ENCODE measurements at places on chromosomes 5 and 9.
A peak's percentile ranks its signal among the peaks of the same experiment; 100 is the strongest.

DNA sequence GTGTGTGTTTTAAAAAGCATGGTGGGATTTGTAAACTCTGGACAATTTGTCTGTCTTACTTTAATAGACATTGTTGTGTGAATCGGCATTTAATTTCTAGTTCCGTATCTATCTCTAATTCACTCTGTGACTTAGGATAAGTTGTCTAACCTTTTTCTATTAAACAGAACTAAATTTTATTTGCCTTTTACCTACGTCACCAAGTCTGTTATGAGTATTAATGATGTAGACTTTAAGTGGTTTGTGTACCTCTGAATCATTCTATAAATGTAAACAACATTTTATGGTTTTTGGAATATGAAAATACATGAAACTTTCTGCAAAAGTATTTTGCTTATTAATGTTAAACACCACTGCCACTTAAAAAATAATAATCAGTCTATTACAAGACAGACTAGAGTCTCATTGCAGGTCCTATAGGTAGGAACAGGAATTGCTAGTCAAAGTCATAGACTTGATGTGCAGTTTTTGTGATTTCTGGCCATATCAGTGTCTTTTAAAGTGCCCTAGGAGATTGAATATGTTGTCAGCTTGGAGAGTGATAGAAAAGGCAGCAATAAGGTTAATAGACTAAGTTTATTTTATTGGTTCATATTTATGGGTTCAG is 5.6 kb downstream of the RBM27 start:
- DNase-seq, result no peak

GRCh38 chr5:112973036-112973435 is 3.6 kb upstream of the DCP2 start:
- DNase-seq, result no peak

- no peak for DNase-seq
Observed at GRCh38 chr9:108775901-108776306, 79.9 kb downstream of the ACTL7B start.

- DNase-seq, result no peak
Observed at GRCh38 chr5:160460377-160461049, 38.9 kb downstream of the PTTG1 start.

- peak; percentile 33 for DNase-seq
Observed at GRCh38 chr5:18314192-18314778, 680.0 kb downstream of the TAF11L14 start.

DNA sequence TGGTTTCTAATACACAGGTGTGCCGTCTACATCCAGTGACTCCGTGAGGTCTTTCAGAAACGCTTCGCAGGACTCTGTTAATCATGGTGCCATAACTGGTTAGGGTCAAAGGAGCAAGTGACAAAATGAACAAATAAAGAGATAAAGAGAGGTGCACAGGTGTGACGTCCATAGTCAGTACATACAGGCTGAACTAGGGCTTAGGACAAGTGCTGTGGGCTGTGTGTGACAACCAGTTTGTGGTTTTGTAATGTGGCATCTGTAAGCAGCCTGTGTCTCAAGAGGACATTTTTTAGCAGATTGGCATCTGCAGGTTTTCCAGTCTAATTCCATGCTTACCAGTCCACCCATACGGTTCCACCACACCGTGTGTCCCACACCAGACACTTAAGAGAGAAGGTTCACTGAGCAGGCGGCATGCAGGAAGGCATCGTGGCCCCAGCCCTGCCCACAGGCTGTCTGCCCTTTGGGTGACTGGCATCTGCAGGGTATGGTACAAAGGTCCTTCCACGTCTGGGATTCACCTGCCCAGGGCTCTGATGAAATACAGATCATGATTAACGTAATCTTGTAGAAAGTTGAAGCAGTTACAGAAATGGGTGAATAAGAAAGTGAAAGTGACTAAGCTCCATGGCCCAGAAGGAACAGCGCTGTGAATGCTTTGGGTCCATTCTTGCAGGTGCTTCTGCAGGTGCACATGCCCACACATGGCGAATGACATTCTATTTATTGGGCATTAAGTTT is 26.9 kb downstream of the SRD5A1 start:
- DNase-seq, result no peak

- DNase-seq, result no peak
Observed at GRCh38 chr5:112784726-112785125, 47.0 kb downstream of the APC start.

DNA sequence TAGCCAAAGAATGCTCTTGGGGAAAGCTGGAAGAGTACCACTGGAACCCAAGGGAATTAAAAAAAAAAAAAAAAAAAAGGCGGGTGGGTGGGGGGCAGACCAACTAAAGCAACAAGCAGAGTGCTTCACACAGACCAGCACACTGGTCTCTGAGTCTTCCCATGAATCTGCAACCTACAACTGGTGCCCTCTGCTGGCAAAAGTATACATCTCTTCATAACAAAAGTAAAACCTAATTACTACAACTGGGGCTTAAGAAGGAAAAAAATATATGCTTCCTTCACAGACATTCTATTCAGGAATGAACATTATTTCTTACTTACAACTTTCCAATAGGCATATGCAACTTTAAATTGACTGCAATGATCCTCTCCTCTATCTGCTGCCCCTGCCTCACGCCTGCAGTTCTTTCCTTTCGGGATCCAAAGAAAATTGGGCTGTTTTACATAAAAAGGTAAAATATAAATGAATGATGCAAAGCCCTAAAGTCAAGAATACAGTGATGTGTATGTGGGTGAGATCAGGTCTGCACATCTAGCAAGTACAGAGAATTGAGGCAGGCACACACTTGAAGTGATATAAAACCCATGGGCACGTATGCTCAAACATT is 7.2 kb upstream of the KLHL3 start:
- no peak for DNase-seq

DNA sequence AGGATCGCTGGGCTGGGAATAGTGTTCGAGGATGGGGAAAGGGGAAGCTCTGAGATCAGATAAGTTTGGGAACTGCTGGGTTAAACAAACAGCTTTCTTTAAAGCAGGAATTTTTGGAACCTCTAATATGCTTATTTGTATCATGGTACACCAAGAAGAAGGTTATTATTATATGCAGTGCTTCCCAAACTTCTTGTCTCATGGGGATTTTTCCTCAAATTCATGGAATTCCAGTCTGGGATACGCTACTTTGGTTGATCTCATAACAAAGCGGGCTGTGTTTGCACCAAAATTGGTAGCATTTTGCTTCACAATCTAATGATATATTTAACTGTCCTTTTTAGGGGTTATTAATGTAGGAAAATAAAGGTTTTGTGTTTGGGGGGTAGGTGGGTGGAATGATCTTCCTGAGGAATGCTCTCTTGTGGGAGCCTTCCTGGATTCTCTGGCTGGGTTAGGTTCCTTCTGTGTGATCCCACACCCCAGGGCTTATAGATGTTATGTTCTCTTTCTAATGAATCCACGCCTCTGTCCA is 116.2 kb upstream of the PANK3 start:
- DNase-seq, result no peak

DNA sequence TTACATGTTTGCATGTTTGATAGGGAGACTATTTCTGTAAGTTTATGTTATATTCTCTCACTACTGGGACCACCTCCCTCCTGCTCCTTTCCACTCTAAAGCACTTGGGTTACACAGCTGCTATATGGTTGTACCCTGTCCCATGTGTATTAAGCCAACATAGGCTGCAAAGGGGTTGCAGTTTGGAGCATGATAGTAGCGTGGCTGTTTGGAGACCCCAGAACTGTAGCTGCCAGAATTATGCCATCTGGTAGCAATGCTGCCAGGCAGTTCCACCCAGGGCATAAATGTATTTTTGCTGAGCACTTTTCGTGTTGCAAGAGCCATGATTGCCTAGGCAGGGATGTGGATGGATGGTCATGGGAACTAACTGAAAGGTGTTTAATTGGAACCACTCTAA is 81.8 kb downstream of the CNTLN start:
- no peak for DNase-seq

- no peak for DNase-seq
Observed at GRCh38 chr9:116704470-116704869, 17.4 kb downstream of the TRIM32 start.

GRCh38 chr9:6833518-6834192 is 75.9 kb downstream of the KDM4C start:
- no peak for DNase-seq

GRCh38 chr9:8251566-8251965 is 452.0 kb upstream of the DMAC1 start:
- DNase-seq, result no peak

DNA sequence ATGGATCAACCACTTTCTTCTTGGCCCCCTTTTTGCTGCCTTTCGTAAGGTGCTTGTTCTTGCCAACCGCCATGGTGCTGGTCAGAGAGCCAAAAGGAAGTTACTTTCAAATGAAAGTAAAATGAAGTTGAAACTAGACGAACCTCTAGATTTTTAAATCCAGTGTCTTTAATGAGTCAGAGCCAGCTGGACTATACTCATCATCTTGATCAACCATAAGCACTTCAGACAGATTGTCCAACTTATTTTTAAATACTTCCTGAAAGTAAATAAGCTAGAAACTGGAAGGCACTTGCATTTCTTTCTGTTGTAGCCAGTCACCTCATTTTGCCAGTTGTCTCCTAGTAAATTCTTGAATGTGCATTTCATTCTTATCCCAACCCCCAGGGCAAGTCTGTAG is 48.9 kb downstream of the JMY start:
- no peak for DNase-seq

DNA sequence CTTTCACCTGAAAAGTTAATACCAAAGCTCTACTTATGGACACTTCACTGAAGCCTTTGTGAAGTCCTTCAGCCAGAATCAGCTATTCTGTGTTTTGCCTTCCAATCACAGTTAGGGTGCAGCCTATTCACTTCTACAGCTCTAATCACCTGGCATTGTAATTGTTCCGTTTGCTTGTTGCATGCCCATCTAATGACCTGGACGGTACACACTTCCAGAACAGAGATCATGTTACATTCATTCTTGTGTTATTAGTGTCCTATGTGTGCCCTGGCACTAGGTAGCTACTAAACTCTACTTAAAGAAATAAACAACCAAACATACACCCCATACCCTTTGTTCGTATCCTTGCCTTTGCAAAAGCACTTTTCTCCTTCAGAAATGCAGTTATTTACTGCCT is 1162.9 kb upstream of the WWC1 start:
- no peak for DNase-seq

DNA sequence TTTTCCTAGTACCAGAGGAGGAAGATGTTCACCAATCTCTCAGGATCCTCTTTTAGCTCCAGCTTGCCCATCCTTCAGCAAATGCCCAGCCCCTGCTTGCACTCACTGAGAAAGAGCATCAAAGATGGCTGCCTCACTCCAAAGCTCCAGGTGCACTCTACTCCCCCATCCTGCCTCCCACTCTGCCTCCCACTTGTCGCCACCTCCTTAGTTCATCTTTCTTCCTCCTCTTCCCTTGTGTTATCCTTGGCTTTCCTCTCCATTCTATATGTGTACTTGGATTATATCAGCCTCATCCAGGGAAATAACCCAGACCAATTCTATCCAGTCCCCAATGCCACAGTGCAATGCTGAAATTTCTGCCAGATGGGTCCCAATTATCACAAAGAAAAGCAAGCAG is 87.1 kb upstream of the CPLX2 start:
- no peak for DNase-seq

DNA sequence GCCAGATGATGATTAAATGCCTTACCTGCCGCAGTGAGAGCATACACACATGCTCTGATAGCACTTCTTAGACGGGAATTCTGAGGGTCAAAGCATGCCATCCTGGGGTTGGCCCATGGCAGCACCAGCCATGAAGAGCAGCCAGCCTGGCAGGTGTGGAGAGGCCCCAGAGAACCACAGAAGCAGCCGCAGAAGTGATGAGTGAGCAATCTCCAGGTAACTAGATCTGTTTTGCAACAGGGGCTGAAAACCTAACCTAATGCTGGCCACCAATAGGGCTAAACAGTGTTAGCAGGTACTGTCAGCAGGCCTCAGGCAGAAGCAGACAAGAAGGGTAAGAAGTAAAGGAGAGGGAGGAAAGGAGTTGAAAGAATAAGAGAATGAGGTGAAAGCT is 33.5 kb upstream of the HOMER1 start:
- DNase-seq, result no peak

GRCh38 chr5:137036640-137037039 is 462.5 kb downstream of the SPOCK1 start:
- DNase-seq, result peak; percentile 55

GRCh38 chr5:171586436-171586835 is 167.0 kb downstream of the FGF18 start:
- no peak for DNase-seq

- DNase-seq, result no peak
Observed at GRCh38 chr5:79261897-79262296, 26.0 kb downstream of the JMY start.

GRCh38 chr5:40043916-40044315 is 619.1 kb upstream of the DAB2 start:
- DNase-seq, result no peak

GRCh38 chr9:128192601-128193371 is 1.4 kb upstream of the CIZ1 start:
- peak; percentile 76 for DNase-seq

- DNase-seq, result no peak
Observed at GRCh38 chr5:156328766-156329165, 1.8 kb downstream of the SGCD start.

- DNase-seq, result no peak
Observed at GRCh38 chr9:36158122-36158521, 11.1 kb upstream of the CCIN start.

DNA sequence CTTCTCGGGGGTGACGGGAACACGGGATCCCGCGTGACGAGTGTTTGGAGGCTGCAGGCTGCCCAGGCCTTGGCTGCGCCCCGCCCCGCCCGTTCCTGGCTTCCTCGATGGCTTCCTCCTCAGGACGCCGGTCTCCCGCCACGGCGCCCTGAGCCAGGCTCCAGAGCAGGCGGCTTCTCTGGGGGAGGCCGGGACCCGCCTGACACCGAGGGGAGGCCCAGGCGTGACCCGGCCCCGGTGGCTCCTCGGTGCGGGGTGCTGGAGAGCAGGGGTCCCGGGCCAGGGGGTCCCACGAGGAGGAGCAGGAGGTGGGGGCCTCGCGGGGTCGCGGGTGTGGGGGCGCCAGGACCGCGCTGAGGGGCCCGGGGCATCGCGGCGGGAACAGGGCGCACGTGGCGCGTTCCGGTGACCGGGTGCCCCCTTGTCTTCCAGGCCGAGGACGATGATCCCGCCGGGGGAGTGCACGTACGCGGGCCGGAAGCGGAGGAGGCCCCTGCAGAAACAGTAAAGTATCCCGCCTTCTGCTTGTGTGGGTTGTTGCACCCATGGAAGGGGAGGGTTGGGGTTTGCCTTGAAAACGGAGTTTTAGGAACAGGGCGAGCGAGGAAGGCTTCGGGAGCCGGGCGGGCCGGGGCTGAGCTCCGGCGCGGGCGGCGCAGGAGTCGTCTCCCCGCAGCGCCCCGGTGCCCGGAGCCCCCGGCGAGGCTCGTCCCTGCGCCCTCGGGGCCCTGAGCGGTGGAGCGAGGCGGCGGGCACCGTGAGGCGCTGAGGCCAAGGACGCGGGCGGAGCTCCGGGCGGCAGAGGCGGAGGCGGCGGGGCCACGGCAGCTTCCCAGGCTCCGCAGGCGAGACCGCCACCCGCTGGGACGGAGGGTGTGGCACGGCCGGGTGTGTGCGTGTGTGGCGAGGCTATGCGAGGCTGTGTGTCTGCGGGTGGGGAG is 22.2 kb downstream of the AHRR start:
- peak; percentile 81 for DNase-seq

GRCh38 chr5:39934830-39935229 is 510.1 kb upstream of the DAB2 start:
- no peak for DNase-seq

All from NCI-H2171 (cell line).